ENCODE measurements at places on chromosomes 13 and 19.

GRCh38 chr19:44648631-44649251, 5.0 kb downstream of the PVR start:
- no peak for DNase-seq

GRCh38 chr13:22770891-22771290, 409.9 kb upstream of the SGCG start:
- DNase-seq, result no peak

DNA sequence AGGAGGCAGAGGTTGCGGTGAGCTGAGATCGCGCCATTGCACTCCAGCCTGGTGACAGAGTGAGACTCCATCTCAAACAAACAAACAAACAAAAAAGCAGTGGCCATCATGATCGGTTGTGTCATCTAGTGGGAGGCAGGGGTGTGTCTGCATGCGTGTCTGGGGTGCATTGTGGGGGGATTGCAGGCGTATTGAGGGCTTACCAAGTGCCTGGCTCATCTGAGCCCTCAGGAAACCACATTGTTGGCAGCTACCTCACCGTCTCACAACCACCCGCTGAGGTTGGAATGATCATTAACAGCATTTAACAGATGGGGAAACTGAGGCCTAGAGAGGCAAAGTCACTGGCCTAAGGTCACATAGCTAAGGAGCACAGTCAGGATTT, 30.5 kb downstream of the NFIC start:
- DNase-seq, result no peak

DNA sequence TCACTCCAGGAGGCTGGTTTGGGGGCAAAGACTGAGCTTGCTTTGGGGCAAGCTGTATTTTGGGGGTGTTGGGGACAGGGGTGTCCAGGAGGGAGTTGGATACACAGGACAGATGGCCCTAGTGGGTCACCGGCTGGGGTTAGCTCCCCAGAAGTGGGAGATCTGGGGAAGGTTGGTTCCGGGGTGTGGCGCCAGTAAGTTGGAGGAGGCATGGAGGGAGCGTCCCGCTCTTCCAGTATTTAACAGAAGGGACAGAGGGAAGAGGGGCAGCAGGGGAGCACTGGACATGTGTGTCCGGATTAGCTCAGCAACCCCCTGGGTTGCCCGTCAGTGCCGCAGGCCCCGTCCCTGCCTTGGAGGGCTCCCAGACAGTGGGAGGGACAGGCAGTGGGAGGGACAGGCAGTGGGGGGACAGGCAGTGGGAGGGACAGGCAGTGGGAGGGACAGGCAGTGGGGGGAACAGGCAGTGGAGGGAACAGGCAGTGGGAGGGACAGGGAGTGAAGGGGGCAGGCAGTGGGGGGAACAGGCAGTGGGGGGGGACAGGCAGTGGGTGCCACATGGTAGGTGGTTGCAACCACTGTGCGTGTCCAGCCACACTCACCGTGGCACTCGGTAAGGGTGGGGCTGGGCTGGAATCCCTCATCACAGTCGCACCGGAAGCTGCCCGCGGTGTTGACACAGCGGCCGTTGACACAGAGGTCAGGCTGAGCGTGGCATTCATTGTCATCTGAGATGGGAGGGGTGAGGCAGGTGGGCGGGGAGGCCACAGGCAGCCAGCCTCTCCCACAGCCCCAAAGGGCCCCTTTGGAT, 33.2 kb downstream of the CCL25 start:
- no peak for DNase-seq

DNA sequence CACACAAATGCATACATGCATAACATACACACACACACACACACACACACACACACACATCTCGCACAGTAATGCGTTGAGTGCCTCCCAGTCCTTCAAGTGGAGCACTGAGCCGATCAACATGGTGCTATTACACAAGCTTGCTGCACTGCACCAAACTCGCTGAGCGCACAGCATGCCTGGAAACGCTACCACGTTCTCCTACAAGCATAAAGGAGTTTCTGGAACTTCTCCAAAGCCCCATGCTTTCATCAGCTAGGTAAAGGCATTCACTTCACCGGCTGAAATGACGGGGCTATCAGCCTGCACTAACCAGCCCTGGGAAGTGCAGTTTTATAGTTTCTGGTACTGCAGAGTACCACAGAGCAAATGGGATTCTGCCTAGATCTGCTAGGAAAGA, 92.7 kb downstream of the FGF14 start:
- DNase-seq, result no peak

- peak; percentile 32 for DNase-seq
Measured at GRCh38 chr13:59677966-59678814, 485.5 kb downstream of the DIAPH3 start.
